Caki2 (cell line): ENCODE measurements at places on chromosomes 2 and 18.
A peak's percentile ranks its signal among the peaks of the same experiment; 100 is the strongest.

- no peak for DNase-seq
Measured at GRCh38 chr2:70161069-70161534, 29.7 kb downstream of the C2orf42 start.

DNA sequence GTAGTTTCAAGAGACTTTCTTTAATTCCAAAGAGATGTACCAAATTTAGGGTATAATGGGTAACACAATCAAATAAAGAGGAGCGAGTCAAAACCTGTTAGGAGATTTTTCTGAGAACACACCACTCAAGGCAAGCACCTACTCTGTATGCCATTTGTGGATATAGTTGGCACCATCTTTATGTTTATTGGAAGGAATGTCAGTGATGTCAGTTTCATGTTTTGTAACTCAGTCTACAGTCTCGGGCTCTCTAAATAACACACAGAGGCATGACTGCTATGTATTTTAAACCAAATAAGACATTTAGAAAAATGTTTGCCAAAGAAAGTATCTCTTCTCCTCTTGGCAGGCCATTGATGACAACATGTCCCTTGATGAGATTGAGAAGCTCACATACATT lies 59.7 kb downstream of the CPS1 start:
- no peak for DNase-seq

DNA sequence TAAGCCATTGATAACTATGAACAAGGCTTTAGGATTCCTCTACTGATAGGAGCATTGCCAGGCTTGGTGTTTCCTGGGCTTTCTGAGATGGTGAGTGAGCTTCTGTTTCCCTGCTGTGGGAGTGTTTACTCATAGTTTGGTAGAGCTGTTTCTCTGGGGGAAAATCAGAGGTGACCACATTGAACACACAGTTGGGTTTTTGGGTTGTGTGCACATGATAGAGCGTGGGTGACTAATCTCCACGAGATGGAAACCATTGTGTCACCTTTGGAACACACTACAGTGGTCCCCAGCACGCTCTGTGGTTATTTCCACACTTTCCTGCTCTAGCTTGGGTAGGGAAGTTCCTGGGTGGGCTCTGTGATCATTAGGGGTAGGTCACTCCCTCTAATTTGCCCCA lies 5.4 kb downstream of the IL1R1 start:
- no peak for DNase-seq

GRCh38 chr2:49686897-49687442 lies 532.7 kb upstream of the FSHR start:
- DNase-seq: no peak

- no peak for DNase-seq
Measured at GRCh38 chr2:231201475-231201814, 3.0 kb downstream of the ARMC9 start.

DNA sequence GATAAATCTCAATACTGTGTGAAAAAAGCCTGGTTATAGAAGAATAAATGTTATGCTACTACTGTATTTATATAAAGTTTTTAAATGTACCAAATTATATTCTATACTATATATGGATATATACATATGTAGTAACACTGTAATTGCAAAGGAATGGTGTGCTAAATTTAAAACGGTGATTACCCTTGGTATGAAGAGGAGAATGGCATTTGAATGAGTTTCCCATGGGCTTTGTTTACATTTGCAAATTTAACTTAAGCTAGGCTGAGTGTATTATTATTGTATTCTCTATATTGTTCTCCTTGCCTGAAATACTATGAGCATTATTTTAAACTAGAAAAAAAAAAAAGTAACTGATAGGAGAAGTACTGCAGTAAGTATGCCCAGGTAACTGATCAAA lies 4.7 kb upstream of the SP3 start:
- DNase-seq: no peak

DNA sequence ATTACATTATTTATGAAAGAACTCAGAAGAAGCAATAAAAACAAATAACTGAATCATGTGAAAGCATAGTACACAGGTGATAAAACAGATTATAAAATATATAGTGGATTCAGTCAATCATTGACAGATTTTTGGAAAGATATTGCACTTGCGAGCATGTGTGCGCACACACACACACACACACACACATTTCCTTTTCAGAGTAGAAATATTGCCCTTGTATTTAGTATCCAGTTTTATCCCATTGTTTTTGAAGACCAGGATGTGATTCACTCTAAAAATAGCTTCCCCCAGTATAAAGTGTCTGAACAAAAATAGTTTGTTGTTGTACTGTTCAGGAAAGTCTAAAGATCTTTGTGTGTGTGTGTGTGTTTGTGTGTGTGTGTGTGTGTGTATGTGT lies 145.5 kb downstream of the CALCRL start:
- DNase-seq: no peak

GRCh38 chr18:60024857-60025256 lies 125.1 kb downstream of the PMAIP1 start:
- no peak for DNase-seq

- peak; percentile 55 for DNase-seq
Measured at GRCh38 chr2:229980431-229981184, 58.3 kb downstream of the FBXO36 start.

DNA sequence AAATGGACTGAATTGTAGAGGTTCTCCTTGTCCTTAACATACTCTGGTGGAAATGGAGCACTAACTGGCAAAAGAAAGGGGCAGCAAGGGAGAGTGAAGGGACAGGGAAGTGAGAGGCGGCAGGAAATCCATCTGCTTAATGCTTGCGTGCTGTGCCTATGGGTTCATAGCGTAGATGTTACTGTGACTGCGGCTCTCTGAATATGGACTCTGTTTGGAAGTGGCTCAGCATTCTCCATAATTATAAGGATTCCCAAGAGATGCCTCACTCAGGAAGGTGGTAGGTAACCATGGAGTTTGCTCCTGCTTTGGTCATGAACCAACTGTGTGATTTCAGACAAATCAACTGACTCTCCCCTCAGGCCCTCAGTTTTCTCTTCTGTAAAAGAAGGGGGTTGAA lies 50.0 kb downstream of the MYO3B start:
- DNase-seq: no peak

- DNase-seq: no peak
Measured at GRCh38 chr2:232483923-232484627, 3.6 kb downstream of the ECEL1 start.

GRCh38 chr2:196399722-196400691 lies 228.6 kb upstream of the STK17B start:
- DNase-seq: no peak

DNA sequence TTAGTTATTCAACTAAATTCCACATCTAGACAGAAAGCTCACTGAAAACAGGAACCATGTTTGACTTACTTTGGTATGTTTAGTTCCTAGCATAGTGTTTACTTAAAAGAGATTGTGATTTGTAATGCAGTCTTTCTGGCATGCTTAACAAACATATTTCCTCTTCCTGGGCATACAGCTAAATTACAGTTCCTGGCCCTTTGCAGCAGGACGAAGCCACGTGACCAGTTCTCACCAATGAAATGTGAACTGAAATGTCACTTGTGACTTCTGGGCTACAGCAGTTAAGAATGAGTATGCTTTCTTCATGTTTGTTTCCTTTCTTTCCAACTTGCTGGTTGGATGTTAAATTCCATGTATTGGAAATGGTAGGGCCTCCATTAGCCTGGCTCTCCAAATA lies 330.5 kb downstream of the FIGN start:
- DNase-seq: no peak

- DNase-seq: no peak
Measured at GRCh38 chr18:57776354-57776753, 26.8 kb downstream of the ATP8B1 start.

DNA sequence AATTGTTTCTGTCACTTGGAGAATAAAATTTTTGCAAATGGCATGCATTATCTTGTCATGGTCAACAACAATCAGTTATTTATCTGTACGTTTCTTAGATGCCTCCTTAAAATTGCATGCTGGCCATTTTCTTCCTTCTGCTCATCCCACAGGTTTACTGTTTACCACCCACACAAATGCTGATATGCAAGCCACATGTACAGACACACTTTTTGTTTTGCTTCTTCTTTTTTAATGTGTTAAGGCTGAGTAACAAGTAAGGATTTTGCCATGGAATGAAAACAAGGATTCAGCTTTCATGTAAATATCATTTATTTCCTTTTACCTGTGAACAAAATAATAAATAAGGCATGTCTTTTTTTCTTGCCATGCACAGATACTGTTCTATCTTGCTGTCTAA lies 1077.1 kb upstream of the ZEB2 start:
- DNase-seq: no peak

- no peak for DNase-seq
Measured at GRCh38 chr2:67612576-67613042, 215.5 kb downstream of the ETAA1 start.

GRCh38 chr2:66495788-66496640 lies 61.1 kb downstream of the MEIS1 start:
- DNase-seq: peak; percentile 53

- no peak for DNase-seq
Measured at GRCh38 chr2:42792087-42792582, 248 bp downstream of the HAAO start.

DNA sequence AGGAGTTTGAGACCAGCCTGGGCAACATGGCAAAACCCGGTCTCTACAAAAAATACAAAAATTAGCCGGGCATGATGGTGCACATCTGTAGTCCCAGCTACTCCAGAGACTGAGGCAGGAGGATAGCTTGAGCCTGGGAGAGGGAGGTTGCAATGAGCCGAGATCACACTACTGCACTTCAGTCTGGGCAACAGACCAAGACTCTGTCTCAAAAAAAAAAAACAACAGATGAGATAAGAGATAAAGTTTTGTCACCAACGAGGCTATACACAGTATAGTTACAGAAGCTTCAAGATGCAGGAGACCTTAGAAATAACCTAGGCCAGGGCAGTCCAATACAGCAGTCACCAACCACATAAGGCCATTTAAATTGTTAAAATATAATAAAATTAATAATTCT lies 9.4 kb downstream of the FAM124B start:
- no peak for DNase-seq

DNA sequence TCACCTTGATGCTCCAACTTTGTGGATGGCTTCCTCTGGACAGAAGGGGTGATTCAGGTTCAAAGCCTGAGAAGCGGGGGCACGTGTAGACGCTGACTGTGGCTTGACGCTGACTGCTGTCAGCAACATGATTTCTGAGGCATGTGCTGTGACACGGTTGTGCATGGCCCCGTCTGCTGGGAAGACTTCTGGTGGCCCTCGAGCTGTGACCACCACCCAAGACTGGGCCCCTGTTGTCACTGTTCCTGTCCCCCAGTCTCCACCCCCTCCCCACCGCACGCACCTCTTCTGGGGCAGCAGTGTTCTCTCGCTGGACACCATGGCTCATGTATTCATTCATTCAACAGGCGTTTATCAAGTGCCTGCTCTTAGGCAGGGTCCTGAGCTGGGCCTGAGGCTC lies 245.0 kb downstream of the FAM210A start:
- no peak for DNase-seq

GRCh38 chr2:205868773-205869333 lies 186.6 kb downstream of the NRP2 start:
- peak; percentile 81 for DNase-seq

GRCh38 chr2:73830871-73831401 lies 2.2 kb downstream of the STAMBP start:
- DNase-seq: peak; percentile 77

GRCh38 chr2:165369898-165370296 lies 99.6 kb upstream of the CSRNP3 start:
- no peak for DNase-seq

DNA sequence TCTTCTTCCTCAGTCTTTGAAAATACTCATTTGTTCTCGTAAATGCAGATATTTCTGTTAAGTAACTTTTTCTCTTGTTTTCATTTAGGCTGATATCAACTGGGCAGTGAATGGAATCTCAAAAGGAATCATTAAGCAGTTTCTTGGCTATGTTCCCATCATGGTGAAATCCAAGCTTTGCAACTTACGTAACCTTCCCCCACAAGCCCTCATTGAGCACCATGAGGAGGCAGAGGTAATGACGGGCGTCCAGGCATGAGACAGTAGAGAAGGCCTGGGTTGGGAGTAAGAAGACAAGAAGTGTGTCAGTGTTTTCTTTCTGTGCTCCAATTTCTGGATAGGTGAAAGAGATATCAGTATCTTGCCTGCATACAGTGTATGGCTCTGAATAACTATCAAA lies 5.1 kb downstream of the POLR1B start:
- DNase-seq: peak; percentile 85

- no peak for DNase-seq
Measured at GRCh38 chr2:101159526-101159925, 8.3 kb upstream of the TBC1D8 start.

- DNase-seq: no peak
Measured at GRCh38 chr2:231900972-231901371, 25.2 kb downstream of the NPPC start.

DNA sequence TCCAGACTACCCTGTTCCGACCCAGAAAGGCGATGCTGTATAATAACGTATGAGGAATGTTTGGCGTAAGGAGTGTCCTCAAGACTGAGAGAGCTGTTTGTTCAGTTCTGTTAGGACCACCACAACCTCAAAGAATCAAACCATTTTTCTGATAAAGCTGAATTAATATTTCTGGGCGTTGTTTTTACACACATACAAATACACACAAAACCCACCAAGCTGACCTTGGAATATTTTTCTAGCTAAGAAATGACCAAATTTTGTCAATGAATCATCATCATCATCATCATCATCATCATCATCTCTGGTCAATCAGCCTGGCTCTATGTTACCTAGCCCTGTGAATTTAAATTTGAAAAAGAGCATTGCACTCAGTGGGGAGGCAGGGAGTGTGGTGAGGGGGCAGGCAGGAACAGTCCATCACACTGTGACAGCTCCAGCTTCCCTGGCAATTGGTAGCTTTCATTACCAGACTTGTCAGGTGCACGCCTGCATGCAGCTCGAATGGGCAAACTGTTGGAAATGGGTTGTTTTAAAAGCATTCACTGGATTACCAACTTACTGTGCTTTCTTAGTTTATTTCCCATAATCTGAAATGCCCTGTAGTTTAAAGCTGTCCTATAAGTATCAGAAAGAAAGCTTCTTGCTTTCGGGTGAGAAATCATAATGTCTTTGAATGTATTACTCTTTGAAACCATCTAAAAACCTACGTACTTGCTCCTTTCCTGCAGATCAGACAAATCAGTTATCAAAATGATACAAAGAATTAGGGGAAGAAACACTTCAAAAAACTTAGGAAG lies 6.9 kb upstream of the POU3F3 start:
- DNase-seq: peak; percentile 72

DNA sequence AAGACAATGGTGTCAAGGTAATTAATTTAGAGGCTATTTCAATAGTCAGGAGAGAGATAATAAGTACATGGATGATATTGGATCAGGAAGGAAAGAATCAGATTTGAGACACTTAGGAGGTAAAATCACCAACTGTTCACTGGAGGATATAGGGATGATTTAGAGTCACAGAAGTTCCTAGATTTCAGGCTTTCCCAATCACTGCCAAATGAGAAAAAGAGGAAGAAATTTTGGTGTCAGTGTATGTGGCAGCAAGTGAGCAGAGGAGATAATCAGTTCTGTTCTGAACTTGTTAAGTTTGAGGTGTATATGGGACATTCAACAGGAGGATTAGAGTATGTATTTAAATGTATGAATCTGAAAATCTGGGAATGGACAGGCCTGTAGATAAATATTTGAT lies 640.4 kb downstream of the NR4A2 start:
- DNase-seq: no peak
